ENCODE measurements at places on chromosomes 16 and 17.

DNA sequence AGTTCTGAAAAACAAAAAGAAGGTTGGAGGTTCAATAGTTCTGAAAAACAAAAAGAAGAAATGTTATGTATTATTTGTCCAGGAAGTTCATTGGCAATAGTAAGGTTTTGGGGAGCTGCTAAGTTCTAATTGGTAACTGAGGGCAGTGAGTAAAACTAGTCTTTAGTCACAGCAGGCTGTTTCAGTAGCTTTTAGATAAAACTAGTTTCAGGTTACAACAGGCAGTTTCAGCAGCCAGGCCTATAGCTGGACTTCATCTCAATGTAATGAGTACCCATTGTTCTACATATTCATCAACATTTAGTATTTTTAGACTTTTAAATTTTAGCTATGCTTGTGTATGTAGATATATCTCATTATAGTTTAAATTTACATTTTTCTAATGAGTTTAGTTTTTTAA is 639.3 kb downstream of the TOX3 start:
- DNase-seq = no peak

GRCh38 chr17:8441690-8442089 is 6.0 kb downstream of the NDEL1 start:
- DNase-seq = no peak

GRCh38 chr16:23013484-23013883 is 135.8 kb downstream of the USP31 start:
- DNase-seq = no peak

DNA sequence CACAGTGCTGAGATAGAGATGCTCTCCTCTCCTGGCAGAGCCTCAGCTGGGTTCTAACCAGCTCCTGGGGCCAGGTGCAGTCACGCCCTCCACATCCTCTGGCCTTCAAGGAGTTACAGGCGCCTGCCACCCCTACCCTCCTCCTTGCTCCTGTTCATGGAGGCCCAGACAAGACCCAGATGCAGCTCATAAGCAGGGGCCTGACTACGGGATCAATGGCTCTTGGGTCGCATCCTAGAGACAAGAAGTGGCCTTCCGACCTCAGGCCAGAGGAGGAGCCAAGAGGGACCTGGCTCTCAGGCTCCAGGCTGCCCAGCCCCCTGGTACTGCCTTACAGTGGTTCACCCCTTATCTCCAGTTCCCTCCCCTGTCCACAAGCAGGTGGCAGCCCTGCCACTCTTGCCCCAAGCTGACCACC is 23.0 kb downstream of the ARHGAP27 start:
- no peak for DNase-seq

DNA sequence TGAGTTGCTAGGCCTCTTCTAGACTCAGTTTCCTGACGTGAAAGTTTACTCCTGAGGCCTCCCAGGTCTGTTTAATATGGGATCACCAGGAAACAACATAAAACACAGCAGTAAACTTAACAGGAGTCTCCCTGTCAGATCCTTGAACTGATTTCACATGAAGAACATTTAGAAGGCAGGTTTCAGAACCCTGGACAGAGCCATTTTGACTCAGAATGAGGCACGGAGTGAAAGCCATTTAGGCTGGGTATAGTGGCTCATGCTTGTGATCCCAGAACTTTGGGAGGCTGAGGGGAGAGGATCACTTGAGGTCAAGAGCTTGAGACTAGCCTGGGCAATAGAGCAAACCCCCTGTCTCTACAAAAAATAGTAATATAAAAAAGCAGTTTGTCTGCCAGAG is 289.1 kb downstream of the CA10 start:
- no peak for DNase-seq

- no peak for DNase-seq
Measured at GRCh38 chr17:28982131-28982793, 23.6 kb downstream of the SEZ6 start.

- DNase-seq = no peak
Measured at GRCh38 chr17:76519048-76519966, 18.1 kb upstream of the RHBDF2 start.

- no peak for DNase-seq
Measured at GRCh38 chr17:5499476-5500231, 13.3 kb downstream of the MIS12 start.

- no peak for DNase-seq
Measured at GRCh38 chr17:66704858-66705520, 129.9 kb upstream of the CACNG5 start.

DNA sequence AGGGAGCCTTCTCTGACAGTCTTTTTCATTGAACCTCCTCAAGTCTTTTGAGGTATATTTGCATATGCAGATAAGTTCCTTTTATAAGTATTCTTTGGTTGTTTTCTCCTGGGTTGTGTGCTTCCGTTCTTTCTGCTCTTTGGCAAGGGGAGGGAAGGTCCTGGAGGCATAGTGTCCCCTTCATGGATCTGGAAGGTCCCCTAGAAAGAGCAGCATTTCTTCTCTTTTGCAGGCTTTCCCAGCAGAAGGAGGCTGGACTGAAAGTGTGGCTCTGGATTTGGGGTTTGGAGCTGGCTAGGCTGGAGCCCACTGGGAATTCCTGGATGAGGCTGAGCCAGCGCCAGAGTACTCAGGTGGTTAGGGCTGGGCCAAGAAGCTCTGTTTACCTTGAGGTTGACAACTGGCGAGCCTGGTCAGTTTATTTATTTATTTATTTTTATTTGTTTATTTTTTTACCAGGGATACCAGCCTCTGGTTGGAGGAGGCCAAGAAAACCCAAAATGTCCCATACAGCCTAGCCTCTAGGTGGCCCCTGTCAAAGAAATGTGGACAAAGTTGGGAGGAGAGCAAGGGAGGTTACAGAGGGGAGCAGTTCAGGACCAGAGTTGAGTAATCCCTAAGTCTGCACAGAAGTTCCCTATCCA is 5.4 kb upstream of the TOP2A start:
- DNase-seq = no peak

DNA sequence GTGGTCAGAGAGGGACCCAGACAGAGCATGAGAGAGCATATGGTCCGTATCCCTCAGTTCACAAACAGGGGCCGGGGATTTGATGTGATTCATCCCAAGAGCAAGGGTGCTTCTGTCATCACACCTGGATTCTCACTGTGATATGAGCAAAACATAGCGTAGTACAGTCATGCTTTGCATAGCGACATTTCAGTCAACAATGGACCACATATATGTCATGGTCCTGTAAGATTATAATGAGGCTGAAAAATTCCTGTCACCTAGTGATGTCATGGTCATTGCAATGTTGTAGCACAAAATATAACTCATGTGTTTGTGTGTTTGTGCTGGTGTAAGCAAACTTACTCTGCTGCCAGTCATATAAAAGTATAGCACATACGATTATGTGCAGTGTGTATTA is 207.4 kb upstream of the CDH13 start:
- no peak for DNase-seq

All from AG04450 (cell line).